ENCODE measurements at places on chromosomes 6 and 20.

- DNase-seq: no peak
Measured at GRCh38 chr20:44460795-44461141, 14.9 kb upstream of the TTPAL start.

GRCh38 chr6:74638412-74638811, 567.4 kb downstream of the COL12A1 start:
- no peak for DNase-seq

GRCh38 chr20:58583586-58583985, 67.5 kb upstream of the STX16 start:
- no peak for DNase-seq

DNA sequence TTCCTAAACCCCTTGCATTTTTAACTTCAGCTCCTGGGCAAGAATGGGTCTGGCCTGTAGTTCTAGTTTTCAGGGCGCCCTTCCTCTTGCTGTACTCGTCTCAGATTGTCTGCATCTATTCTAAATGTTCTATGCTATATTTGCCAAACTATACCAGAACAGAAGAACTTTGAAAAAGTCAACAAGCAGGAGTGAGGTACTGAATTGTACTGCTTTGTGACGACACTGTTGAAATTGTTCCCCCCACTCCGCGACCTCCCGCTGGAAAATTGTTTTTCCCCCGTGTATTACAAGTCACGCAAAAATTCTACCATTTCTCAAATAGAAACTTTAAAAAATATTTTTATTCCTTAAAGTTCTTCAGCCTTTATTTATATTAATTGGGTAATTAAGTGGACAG, 73.9 kb downstream of the CBFA2T2 start:
- DNase-seq: no peak

- no peak for DNase-seq
Measured at GRCh38 chr6:41621802-41622201, 16.5 kb upstream of the MDFI start.

- DNase-seq: no peak
Measured at GRCh38 chr6:41039060-41039998, at the start of gene UNC5CL. UNC5CL (minus strand) TSS chr6:41039221; CDS start chr6:41035074, 4,147 bp downstream.
